GM04503 (cell line): ENCODE measurements at places on chromosomes 3 and 15.
A peak's percentile ranks its signal among the peaks of the same experiment; 100 is the strongest.

DNA sequence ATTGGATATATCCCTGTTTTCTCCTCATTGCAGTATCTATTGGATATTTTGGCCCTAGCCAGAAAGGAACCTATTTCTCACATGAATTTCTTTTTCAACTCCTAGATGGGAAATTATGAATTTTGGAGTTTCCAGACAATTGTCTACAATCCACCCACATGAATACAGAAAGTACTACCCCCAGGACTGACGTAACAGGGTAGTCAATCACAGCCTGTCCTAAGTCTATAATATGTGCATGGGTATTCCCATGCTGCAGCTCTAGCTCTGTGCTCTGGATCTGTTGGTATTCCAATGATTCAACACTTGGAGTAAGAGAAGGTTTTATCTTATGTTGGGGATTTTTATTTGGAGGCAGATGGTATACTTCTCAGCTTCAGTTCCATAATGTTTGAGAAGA lies 393.1 kb upstream of the ARRDC4 start:
- DNase-seq = no peak

DNA sequence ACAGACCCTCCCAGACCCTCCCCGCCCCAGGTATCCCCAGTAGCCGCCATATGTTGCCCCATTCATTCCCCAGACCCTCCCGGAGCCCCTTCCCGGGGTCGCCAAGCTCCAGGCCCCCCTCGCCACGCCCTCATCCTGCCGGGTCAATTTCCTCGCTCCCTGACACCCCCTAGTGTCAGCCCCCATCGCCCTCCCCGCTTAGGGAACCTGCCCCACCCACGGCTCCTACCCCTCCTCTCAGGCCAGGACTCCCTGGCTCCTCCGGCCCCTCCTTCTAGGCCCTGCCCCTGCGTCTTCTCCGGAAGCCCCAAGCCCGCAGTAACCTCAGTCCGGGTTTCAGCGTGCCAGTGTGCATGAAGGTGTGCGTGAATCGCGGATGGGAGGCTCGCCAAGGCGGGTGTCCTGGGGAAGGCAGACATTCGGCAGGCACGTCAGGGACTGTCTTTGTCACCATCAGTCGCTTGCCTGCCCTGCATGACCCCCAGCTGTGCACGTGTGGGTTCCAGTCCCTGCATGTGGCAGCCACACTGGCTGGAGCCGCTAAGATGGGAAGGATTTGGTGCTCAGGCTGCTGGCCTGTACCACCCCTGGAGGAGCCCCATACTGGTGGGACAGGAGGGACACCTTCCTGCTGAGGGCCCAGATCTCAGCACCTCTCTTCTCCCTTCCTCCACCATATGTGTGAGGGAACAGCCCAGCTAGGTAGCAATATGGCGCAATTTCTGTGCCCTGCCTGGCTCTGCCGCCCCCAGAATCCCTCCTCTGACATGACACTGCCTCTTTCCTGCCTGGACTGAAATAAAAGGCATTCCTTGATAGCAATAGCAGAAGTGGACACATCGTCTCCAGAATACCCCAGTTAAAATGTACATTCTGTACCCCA lies 693 bp downstream of the DISP2 start:
- DNase-seq = no peak

GRCh38 chr3:184171562-184171961 lies 3.1 kb upstream of the AP2M1 start:
- no peak for DNase-seq

- DNase-seq = peak; percentile 67
Observed at GRCh38 chr15:39596358-39597051, 15.6 kb downstream of the THBS1 start.

GRCh38 chr3:14210843-14211594 lies 32.4 kb downstream of the LSM3 start:
- DNase-seq = peak; percentile 99

- no peak for DNase-seq
Observed at GRCh38 chr15:50219820-50220219, 37.8 kb downstream of the SLC27A2 start.

DNA sequence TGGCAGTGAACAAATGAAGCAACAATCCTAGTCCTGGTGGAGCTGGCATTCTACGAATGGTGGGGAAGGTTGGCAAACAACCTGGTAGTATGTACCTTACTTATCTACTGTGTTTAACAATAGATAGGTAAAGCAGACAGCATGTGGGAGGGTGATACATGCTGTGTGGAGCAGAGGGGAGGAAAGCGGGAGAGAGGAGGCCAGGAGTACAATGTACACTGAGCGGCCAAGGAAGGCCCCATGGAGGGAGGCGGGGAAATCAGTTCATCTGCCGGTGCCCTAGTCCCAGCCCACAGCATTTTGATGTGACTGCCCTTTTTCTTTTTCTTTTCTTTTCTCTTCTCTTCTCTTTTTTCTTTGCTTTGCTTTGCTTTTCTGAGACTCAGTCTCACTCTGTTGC lies 5.3 kb upstream of the RHCG start:
- DNase-seq = no peak

- DNase-seq = no peak
Observed at GRCh38 chr3:143119009-143119914, at the start of gene CHST2. Gene CHST2 (plus strand): TSS chr3:143119771. CDS start chr3:143120817, 1,046 bp downstream.

DNA sequence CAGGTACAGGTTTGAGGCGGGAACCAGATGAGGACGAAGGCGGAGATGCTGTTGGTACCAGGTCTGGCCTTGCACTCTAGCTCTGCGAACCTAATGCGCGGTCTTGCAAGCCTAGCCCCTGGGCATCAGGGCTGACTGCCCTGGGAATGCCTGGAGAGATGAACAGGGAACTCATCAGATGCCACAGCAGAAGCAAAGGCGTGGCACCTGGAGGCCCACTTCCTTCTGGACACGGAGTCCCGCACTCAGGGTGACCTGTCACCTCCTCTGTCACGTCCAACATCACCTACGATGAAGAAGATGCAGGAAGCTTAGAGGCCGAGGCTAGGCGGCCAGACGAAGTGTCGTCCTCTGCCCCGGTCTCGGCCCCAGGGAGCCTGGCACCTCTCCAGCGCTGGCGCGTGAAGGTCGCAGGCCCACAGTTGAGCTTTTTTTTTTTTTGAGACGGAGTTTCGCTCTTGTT lies 9.4 kb downstream of the RPLP1 start:
- DNase-seq = no peak

- no peak for DNase-seq
Observed at GRCh38 chr3:109125902-109126301, 8.0 kb upstream of the MORC1 start.

DNA sequence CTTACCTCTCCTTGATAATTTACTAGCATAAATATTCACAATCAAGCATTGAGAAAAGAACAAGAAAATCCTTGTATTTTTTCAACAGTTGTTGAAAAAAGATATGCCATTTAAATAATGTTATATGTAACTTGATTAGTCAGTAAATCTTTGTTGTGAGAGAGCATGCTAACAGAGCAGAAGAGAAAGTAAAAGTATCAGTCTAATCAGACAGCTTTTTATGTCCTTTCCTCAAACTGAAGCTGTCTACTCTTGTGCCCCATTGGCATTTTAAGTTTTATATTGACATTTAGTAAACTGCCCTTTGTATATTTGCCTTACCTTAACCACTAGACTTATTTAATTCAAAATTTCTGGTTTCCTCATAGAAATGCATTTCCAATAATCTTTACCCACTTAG lies 668.7 kb downstream of the OTOL1 start:
- DNase-seq = no peak

- DNase-seq = no peak
Observed at GRCh38 chr3:136714020-136714419, 38.2 kb downstream of the STAG1 start.
